T-helper 22 cell (primary cell): ENCODE measurements at places on chromosomes 2 and 18.

DNA sequence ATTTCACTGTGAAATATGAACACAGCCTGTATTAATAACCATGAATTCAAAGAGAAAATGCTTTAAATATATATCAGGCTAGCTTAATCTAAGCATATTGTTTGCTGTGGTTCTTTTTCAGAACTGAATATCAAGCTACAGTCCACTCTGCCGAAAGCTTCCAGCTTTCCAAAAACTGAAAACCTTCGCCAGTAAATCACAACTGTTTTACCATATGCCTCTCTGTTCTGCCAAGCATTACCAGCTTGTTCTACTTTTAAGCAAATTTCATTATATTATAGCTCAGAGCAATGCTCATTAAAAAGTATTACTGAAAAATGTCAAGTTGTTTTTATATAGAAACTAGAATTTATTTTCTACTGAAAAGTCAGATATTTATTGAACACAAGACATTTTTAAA lies 277.4 kb downstream of the NRXN1 start:
- no peak for DNase-seq

- no peak for DNase-seq
Observed at GRCh38 chr2:44100351-44100750, 68.3 kb upstream of the PPM1B start.

DNA sequence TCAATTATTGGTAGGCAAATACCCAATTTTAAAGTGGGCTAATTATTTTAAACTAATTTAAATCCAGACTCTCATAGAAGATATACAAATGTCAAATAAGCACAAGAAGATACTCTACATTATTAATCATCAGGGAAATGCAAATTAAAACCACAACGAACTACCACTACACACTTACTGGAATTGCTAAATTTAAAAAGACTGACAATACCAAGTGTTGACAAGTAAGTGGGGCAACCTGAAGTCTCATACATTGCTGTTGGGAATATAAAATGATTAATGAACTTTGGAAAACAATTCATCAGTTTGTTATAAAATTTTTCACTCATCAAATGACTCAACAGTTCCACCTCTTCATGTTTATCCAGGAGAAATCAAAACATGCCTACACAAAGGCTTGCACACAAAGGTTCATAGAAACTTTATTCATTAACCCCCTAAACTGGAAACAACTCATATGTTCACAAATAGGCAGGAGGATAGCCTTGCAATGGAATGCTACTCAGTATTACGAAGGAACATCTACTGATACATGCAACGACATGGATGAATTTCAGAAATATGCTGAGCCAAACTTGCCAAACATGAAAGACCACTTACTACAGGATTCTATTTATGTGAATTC lies 120.8 kb downstream of the MCFD2 start:
- no peak for DNase-seq

- DNase-seq = no peak
Observed at GRCh38 chr2:147358375-147358774, 486.5 kb upstream of the ACVR2A start.
